Right renal cortex interstitium (tissue), 3 donors: ENCODE measurements at places on chromosomes 7 and 10. TPM values are rescaled to one million over a fixed set of nuclear protein-coding genes. Genes with fewer than 3 reads are reported as not detected.

Gene ZNF485
- polyA plus RNA-seq: 4.8 TPM

Gene GNAT3
- polyA plus RNA-seq: not detected

Gene PCLO
- polyA plus RNA-seq: 10.3 TPM

Gene GRM8
- polyA plus RNA-seq: 12.6 TPM
